ENCODE measurements at places on chromosomes 3 and 15.

GRCh38 chr3:139358841-139359562 is 15.2 kb downstream of the MRPS22 start:
- peak; percentile 33 for DNase-seq

DNA sequence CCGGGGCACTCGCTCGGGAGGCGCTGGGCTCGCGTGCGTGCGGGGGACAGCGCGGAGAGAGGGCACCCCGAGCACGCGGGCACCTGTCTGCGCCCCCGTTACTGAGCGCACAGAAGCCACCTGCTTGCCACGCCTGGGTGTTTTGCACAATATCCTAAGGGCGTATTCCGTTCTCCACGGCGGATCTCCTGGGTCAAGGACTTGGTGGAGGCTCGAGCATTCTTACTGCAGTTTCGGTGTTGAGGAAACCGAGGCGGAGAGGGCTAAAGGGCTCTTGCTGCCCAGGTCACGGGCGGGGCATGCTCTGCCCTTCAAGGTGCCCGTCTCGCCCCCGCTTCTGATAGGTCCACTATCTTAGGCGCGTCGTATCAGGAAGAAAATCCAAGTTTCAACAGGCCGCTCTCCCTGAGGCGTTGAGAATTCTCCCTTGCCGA is 526 bp downstream of the GPD1L start:
- peak; percentile 27 for DNase-seq

GRCh38 chr3:162262129-162262528 is 765.5 kb downstream of the OTOL1 start:
- no peak for DNase-seq

GRCh38 chr15:83959477-83959876 is 276.1 kb upstream of the GOLGA6L4 start:
- DNase-seq, result no peak

- DNase-seq, result no peak
These were observed 22.1 kb upstream of the WDR49 start for GRCh38 chr3:167675848-167676247.

- DNase-seq, result no peak
These were observed 15.5 kb upstream of the ANXA2 start for GRCh38 chr15:60413231-60413824.

DNA sequence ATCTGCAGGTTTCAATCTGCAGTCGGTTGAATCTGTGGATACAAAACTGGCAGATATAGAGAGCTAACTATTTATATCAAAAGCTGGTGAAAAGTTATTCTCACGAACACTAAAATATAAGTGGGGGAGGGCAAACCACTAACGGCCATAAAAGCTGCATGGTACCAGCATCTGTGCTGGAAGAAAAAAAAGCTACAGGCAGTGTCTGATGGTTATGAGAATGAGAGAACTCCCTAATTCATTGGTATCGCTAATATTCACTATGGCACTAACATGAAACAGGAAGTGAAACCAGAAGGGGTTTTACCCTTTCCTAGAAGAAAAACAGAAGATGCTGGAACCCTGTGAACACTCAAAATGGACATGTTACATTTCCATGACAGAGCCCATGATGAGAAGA is 15.9 kb downstream of the CEP70 start:
- DNase-seq, result no peak

DNA sequence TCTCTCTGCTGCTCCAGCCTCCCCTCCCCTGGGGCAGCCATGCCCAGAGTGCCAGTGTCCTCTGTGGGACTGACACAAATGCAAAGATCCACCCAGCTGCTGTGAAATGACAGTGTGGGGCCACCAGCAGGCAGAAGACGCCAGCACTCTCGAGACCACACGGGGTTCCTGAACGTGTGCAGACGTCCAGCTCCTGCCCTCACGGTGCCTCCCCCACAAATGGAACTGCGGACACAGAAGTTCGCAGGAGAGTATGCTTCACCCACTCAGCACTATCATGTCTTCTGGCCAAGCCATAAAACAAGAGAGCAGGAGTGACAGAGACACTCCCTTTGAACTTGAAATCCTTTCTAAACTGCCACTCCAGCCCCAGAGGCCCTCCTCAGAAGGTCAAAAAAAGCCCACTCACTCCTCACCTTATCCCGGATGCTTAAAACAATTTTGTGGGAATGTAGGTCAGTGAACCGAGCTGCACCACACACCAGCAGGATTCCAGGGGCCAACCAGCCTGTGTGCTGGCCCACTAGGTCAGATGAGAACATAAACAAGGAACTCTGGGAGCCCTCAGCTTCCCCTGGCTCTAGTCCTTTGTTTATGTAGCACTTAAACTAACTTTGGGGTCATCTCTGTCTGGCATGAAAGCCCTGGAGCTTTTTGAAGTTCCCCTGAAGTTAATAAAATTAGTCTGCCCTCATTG is 112.6 kb downstream of the DNAJB8 start:
- DNase-seq, result no peak

DNA sequence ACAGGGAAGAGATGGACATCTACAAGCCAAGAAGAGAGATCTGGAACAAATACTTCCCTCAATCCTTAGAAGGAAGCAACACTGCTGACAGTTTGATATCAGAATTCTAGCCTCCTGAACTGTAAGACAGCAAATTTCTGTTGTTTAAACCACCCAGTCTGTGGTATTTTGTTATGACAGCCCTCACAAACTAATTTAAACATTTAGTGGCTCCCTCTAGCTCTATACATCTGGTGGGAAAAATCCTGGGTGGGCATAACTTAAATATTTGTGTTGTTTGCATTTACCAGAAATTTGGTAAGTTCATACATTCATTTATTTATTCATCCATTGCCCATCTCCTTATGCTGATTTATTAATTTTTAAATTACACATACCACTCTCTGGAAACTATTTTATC is 62.5 kb upstream of the GSK3B start:
- DNase-seq, result no peak

- DNase-seq, result no peak
These were observed 6.1 kb upstream of the LEKR1 start for GRCh38 chr3:156819842-156820691.

- DNase-seq, result no peak
These were observed 1186.7 kb upstream of the EPHA6 start for GRCh38 chr3:95627697-95628096.

GRCh38 chr3:57826245-57826951 is 70.3 kb downstream of the SLMAP start:
- DNase-seq, result no peak

- no peak for DNase-seq
These were observed 36.2 kb upstream of the FLNB start for GRCh38 chr3:57971975-57972374.

DNA sequence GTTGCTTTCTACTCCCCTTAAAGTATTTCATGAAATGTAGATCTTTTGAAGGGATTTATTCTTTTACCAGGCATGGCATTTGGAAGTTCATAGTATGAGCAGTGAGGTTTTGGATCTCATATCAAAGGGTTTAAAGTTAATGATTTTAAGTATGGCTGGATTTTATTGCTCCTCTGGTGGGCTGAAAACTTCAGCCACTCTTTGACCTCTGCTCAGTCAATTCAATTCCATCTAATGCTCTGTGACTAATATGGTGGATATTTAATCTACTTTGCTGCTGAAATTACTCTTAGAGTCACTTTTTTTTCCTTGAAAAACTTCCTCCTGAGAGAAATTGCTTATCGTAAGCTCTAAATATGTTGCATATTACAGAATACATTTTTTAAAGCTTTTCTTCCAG is 218.6 kb downstream of the NR2F2 start:
- no peak for DNase-seq

GRCh38 chr3:161822291-161822690 is 325.7 kb downstream of the OTOL1 start:
- DNase-seq, result no peak

GRCh38 chr15:42891569-42891968 is 29.0 kb downstream of the TTBK2 start:
- DNase-seq, result no peak

GRCh38 chr3:182917134-182917533 is 63.2 kb downstream of the DCUN1D1 start:
- no peak for DNase-seq

DNA sequence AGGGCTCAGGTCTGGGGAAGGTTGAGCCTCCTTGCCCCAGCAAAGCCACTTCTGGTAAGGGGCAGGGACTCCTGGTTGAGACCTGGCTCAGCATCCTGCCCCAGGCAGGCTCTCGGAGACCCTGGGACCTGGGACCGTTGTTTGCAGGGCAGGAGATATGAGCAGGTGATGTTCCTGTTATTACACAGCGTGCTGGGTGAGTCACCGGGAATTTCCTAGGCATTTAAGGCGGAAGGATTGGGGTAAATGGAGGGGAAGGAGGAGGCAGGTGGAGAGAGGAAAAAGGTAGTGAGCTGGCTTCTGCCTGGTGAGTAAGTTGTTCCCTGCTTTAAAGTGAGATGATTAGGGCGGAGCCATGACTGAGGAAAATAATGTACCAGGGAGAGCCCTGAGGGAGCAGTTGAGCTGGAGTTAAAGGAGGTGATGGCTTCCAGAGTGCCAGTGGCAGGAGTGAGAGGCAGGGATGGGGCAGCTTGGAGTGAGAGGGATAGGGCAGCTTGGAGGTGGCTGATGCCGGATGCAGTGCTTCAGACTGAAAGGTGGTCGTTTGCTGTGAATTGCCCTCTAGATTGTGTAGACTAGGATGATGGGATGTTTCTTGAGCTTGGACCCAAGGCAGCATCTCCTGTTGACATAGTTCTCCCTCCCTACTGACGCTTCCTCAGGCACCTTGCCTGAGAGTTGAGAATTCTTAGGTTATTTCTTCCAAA is 79.4 kb downstream of the AAGAB start:
- DNase-seq, result no peak

DNA sequence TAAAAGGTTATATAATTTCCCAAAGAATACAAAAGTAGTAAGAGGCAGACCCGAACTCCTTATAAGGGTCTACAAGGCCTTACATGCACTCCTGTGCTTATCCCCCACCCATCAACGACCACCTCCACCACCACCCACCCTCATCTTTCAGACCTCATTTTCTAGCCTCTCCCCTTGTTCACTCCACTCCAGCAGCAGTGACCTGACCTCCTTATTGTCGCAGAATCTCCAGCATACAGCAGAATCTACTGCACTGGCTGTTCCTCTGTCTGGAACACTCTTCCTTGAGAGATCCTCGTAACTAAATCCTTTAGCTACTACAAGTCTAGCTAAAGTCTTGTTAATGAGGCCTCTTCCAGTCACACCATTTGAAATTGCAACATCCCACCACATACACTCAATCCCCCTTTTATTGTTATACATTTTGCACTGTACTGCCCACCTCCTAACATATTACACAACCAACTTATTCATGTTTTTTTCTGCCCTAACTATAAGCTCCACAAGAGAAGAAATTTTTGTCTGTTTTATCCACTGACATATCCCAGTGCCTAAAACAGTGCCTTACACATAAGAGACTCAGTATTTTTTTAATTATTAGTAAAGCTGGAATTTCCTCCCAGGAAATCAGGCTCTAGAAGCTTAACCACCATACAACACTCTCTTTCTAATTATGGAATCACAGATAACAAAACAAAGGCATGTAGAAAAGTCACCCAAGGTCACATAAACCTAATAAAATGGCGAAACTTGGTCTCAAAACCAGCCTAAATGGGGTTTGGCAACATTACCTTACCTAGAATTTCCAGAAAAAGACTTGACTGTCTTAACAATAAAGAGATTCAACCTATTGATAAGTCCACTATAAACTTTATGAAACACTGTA is 40.2 kb downstream of the ZNF148 start:
- DNase-seq, result no peak

GRCh38 chr3:57383406-57383805 is 90.9 kb upstream of the ASB14 start:
- no peak for DNase-seq

DNA sequence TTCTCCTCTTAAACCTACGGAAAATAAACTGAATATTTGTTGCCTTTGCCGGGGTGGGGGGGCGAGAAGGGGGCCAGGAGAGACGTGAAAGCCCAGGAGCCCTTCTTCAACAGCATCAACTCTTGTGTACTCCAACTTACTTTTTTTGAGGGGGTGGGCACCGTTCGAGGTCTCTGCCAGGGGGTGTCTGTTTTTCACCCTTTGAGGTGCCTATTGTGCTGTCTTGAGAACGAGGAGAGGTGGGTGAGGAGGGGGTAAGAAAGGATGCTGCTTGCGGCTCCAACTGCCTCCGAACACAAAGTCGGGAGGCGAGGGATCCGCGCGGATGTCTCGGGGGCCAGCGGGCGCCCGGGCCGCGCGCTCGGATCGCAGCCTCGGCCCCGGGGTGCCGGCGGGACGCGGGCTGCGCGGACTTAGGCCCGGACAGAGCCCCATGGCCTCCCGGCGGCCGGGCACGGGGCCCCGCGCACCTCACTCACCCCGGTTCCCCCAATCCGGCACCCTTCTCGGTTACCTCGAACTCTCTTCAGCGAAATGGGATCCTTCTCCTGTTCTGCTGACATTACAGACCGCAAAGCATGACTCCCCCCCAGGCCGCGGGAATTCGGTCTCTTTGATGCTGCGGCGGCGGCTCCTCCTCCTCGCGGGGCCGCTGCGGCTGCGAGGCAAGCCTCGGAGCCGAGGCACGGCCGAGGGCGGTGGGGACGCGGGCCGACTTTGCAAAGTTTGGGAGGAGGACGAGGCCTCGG is 650 bp downstream of the PYGO1 start:
- DNase-seq, result no peak

- DNase-seq, result no peak
These were observed 328.2 kb downstream of the SHQ1 start for GRCh38 chr3:72519946-72520604.

- DNase-seq, result peak; percentile 6
These were observed 121.3 kb downstream of the STAC start for GRCh38 chr3:36501616-36502015.

- DNase-seq, result peak; percentile 78
These were observed 7.1 kb downstream of the KCNH8 start for GRCh38 chr3:19155375-19155774.

GRCh38 chr15:77201665-77202064 is 130.8 kb upstream of the TSPAN3 start:
- DNase-seq, result no peak

GRCh38 chr3:42120866-42121265 is 29.7 kb downstream of the TRAK1 start:
- DNase-seq, result no peak

DNA sequence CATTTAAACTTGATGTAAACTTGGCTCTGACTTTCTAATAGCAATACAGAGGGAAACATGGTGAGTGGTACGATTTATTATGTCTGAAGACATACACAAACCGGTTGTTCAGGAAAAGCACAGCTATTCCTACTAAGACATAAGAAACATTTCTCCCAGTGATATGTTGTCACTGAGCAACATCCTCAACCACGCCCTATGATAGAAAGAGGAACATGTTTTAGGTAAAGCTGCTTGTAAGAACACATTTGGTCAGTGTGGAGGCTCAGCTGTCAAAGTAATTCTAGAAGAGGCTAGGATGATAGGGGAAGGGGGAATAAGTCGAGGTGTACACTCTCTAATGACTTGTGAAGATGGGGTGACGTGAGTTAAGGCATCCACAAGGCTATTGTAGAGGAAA is 42.7 kb upstream of the B3GNT5 start:
- DNase-seq, result no peak

GRCh38 chr3:67619991-67620390 is 34.4 kb downstream of the SUCLG2 start:
- DNase-seq, result no peak

- DNase-seq, result peak; percentile 54
These were observed 34.1 kb downstream of the ATP13A5 start for GRCh38 chr3:193344486-193344885.
